ENCODE measurements at places on chromosomes 6 and 20.

- DNase-seq, result peak; percentile 96
Measured at GRCh38 chr6:23349521-23350147, 776.4 kb upstream of the NRSN1 start.

- DNase-seq, result peak; percentile 92
Measured at GRCh38 chr20:48897305-48898010, 24.1 kb upstream of the ARFGEF2 start.

DNA sequence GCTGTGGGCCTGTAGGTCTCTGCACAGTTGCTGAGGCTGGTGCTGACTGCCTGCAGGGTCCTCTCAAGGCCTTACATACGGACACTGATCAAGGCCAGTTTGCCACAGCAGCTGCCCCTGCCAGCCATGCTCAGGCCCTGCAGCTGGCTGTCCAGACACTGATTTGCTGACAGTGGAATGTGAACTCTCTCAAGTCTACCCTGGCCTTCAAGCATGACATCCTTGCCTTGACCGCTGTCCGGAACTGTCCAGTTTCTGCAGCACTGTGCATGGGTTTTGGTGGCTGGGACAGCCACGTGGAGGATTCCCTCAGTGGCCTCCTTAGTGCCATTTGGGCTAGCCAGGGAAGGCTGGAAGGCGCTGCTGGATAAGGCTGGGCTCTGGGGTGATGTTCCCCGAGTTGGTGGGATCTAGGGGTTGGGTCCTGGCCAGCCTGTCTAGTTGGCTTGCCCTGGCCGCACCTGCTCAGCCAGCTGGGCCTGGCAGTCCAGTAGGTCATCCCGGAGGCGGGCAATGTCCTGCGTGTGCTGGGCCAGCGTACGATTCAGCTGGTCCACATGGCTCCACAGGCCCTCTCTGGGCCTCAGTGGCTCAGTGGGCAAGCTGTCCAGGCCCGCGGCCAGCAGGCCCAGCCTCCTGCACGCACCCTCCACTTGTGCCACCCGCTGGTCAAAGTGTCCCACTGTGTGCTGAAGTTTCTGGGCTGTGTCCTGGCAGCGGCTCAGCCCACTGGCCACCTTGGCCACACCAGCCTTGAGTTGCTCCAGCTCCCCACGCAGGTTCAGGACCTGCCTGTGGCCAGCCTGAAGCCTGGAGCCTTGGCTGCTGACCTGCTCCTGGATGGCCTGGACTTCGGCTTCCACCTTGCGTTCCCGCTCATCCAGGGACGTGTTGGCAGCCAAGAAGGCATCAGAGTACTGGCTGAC lies 5.5 kb downstream of the EMILIN3 start:
- DNase-seq, result no peak

GRCh38 chr20:50415516-50416268 lies 94.5 kb upstream of the PTPN1 start:
- peak; percentile 87 for DNase-seq

DNA sequence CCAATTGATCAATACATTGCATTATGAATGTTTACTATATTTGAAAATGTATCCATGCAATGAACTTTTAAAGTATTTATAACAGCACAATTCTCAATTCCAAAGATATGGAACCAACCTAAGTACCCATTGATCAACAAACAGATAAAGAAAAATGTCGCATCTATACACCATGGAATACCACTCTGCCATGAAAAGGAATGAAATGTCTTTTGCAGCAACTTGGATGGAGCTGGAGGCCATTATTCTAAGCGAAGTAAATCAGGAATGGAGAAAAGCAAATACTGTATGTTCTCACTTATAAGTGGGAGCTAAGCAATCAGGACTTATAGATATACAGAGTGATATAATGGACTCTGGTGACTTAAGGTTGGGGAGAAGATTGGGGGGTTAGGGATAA lies 22.9 kb downstream of the SRPK1 start:
- no peak for DNase-seq

GRCh38 chr6:10402648-10403311 lies 12.1 kb downstream of the TFAP2A start:
- DNase-seq, result no peak

- DNase-seq, result peak; percentile 74
Measured at GRCh38 chr6:35920793-35921732, at the start of gene SRPK1. Gene SRPK1, minus strand, starts transcription at chr6:35921098. Its CDS starts 42 bp downstream, at chr6:35921056.
